ENCODE measurements at places on chromosomes 4 and X. TPM values are rescaled to one million over a fixed set of nuclear protein-coding genes. Genes with fewer than 3 reads are reported as not detected.

Gene TMEM154
- total RNA-seq = 17.3 TPM

Gene FMR1NB
- total RNA-seq = not detected

Gene CFAP99
- total RNA-seq = not detected

Gene ENPEP
- not detected for total RNA-seq

Gene CXorf66
- not detected for total RNA-seq

Gene POU4F2
- total RNA-seq = not detected

Gene C4orf51
- not detected for total RNA-seq

Gene MTTP
- total RNA-seq = not detected

Gene PCDH11X
- not detected for total RNA-seq

Gene SLC26A1
- not detected for total RNA-seq

Gene BOD1L1
- 24.3 TPM for total RNA-seq

Gene GPC4
- total RNA-seq = 0.05 TPM

Gene GCNA
- total RNA-seq = 2.9 TPM

Gene TLR6
- 3.6 TPM for total RNA-seq

Gene TMPRSS11F
- total RNA-seq = not detected

Gene GUCY1A1
- total RNA-seq = 0.07 TPM

Gene ADH6
- total RNA-seq = not detected

Gene SSX2B
- total RNA-seq = not detected

Gene TRAPPC2
- total RNA-seq = 10.7 TPM

Gene NOX1
- not detected for total RNA-seq

Gene MGST2
- total RNA-seq = 6.2 TPM

Gene MEPE
- total RNA-seq = not detected

Gene PDLIM5
- total RNA-seq = 22.2 TPM

Gene GRK4
- total RNA-seq = 2.1 TPM

Gene GRID2
- total RNA-seq = not detected

Gene ZC4H2
- 16.6 TPM for total RNA-seq

Gene DAPP1
- total RNA-seq = 25.8 TPM

Gene TRPC3
- 2.0 TPM for total RNA-seq

Gene TMEM150C
- total RNA-seq = not detected

Gene AMTN
- not detected for total RNA-seq

Gene ITM2A
- total RNA-seq = 99.5 TPM

Gene SLC7A11
- total RNA-seq = 3.4 TPM

Gene ZFX
- total RNA-seq = 27.9 TPM

Gene SPON2
- total RNA-seq = 5.5 TPM

Gene XKRX
- 0.72 TPM for total RNA-seq

Gene MORF4L2
- 181 TPM for total RNA-seq

Gene PDE5A
- total RNA-seq = 0.44 TPM

Gene AFF2
- 1.7 TPM for total RNA-seq

Gene SLC4A4
- total RNA-seq = not detected

Gene ATXN3L
- not detected for total RNA-seq

Gene ZMAT1
- 2.7 TPM for total RNA-seq

Gene CYTL1
- total RNA-seq = not detected

Gene NPY2R
- not detected for total RNA-seq

Gene HPSE
- total RNA-seq = 13.5 TPM

All from activated naive CD4-positive, alpha-beta T cell treated with anti-CD3 and anti-CD28 coated beads for 36 hours (primary cell).